Stimulated activated CD8-positive, alpha-beta memory T cell treated with anti-CD3 and anti-CD28 coated beads, Interleukin-15, amount 100 ng/mL, for 4 hours (primary cell): ENCODE measurements at places on chromosomes 13 and 19.

DNA sequence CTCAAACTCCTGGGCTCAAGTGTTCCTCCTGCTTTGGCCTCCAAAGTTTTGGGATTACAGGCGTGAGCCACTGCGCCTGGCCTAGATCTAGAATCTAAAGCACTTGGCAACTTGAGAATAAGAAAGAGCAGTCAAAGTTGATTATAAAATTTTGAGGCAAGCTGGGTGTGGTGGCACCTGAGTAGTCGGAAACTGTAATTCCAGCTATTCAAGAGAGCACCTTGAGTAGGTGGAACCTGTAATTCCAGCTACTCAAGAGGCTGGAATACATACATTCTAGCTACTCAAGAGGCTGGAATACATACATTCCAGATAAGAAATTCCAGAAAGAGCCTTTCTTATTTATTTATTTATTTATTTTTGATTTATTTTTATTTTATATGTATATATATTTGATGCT is 8.3 kb upstream of the NAA16 start:
- DNase-seq: no peak

DNA sequence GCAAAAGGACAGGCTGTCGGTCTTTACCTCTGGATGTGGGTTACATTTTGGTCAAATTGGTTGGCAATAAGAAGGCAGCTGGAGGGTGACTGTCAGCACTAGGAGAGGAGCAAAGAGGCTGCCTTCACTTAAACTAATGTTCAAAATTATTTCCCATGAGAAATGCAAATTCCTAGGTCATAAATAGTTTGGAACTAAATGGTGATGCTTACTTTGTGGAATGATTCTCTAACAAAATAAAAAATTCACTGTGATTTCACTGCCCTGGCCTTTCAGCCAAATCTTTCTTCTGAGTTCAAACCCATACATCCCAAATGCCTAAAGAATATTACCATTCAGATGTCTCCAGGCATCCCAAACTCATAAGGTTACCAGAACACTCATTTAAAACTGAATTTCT is 25.0 kb upstream of the OXGR1 start:
- DNase-seq: no peak

DNA sequence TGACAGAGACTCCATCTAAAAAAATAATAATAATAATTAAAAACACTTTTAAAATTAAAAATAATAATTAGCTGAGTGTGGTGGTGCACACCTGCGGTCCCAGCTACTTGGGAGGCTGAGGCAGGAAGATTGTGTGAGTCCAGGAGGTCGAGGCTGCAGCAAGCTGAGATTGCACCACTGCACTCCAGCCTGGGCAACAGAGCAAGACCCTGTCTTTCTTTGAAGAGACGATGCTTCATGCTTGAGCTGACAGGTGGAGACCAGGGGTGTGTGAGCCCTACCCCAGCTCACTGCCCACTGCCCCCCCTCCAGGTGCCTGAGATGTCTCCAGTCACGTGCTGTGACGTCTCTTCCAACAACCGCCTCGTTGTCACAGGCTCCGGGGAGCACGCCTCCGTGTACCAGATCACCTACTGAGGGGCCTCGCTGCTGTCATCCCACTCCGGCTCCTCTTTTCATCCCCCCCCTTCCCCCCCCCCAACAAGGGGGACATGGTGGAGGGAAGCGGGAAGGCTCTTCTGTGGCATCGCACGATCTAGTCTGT is 17.3 kb downstream of the TLE6 start:
- no peak for DNase-seq

DNA sequence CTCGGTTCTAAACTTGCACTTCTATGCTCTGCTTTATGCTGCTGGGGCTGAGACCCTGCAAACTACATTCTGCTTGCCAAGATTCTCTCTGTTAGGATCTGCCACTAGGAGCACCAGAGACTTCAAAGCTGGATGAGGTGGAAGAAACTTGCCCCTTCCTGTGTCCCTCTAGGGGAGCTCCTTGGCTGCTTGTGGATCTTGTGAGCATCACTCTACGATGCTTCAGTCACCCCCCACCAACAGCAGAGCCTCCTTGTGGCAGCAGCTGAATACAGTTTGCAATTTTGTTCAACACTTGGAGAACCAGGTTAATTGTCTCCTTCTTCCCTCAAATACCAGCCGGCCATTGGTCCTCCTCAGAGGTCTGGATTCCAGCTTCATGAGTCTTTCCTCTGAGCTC is 310.6 kb downstream of the FGF14 start:
- DNase-seq: no peak

GRCh38 chr13:107867701-107868661 is 347.4 kb downstream of the LIG4 start:
- DNase-seq: no peak

DNA sequence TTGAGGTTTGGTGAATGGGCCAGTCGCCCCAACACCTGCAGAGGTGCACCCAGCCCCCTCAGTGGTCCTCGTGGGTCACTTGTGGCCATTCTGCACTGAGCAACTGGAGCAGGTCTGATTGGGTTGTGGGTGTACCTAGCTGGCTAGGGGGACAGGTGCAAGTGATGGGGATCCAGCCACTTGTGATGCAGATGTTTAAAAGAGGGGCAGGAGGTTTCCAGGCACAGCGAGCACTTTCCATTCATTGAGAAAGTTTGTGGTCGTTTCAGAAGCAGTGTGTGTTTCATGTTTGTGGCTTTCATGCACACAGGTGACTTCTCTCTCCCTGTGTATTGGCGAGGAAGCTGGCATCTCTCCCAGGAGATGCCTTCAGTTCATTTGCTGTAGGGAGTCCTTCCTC is 34.7 kb downstream of the TSSK6 start:
- no peak for DNase-seq
